ENCODE measurements at places on chromosomes 3 and 15.
A peak's percentile ranks its signal among the peaks of the same experiment; 100 is the strongest.

DNA sequence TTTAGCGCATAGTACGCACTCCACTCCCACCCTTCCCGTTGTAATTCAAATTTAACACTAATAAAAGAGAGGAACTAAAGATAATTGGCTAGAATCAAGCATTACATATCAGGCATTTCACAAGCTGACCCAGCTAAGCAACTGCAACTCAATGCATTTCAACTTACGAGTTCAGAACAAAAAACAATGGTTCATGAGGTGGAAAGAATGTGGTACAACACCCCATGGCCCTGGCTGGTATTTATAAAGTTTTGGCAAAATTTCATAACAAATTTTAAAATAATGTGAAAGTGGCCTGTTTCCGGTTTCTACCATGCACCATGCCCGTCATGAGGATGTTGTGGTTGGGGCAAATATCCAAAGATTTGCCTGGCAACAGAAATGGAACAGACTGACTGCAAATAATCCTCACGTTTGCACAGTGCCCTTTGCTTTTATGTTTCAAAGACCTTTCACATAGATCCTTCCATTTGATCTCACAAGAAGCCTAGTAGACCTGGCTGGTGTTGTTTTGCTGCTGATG, 455.3 kb upstream of the NR2F2 start:
- H3K27me3 ChIP-seq = no peaks in the 10 kb centered on the region
- H3K27ac ChIP-seq = no peak overlapping the region
- H3K36me3 ChIP-seq = no peaks in the 10 kb centered on the region
- peak overlapping the region; percentile 2 for H3K4me3 ChIP-seq
- peak; percentile 65 for DNase-seq

DNA sequence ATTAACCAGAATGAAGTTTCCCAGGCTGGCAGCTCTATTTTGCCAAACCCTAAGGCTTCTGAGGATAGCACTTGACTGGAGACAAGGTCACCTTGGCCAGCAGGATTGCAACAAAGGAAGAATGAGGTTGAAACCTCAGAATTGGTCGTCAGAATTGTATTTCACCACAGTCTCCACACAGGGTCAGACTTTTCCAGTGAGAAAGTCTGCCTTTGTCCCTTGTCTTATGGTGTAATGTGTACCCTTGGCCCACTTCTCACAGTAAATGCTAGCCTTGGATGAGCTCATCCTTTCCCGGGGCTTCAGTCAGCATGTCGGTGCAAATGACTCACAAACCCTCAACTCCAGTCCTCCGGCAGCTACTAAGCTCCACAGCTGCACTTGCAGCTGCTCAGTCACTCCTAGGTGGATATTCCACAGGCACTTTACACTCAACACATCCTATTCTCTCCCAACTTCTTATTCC, 19.7 kb downstream of the SSR3 start:
- H3K36me3 ChIP-seq = no peaks in the 10 kb centered on the region
- peak overlapping the region; percentile 17 for H3K27ac ChIP-seq
- no peaks in the 10 kb centered on the region for H3K27me3 ChIP-seq
- DNase-seq = peak; percentile 71
- peaks cover 2% of the 10 kb centered on the region for H3K4me1 ChIP-seq

DNA sequence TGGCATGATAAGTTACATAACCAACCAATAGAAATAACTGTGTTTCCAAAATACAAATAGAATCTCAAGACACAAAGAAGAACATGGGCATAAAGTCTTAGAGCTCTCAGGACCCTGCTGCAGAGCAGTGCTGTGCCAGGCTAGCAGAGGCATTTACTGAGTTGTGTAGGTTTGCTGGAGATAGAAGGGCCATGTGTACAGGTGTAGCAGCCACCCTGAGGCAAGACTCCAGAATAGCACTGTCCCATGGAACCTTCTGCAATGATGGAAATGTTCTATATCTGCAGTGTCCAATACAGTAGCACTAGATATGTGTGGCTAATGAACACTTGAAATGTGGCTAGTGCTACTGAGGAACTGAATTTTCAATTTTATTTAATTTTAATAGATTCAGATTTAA, 267.0 kb upstream of the UMPS start:
- H3K4me3 ChIP-seq = no peak overlapping the region
- no peaks in the 10 kb centered on the region for H3K4me1 ChIP-seq
- H3K36me3 ChIP-seq = no peaks in the 10 kb centered on the region
- no peaks in the 10 kb centered on the region for H3K27me3 ChIP-seq

- no peaks in the 10 kb centered on the region for H3K36me3 ChIP-seq
- H3K4me3 ChIP-seq = no peak overlapping the region
- H3K27me3 ChIP-seq = no peaks in the 10 kb centered on the region
Observed at GRCh38 chr3:146464005-146464595, 5.3 kb downstream of the PLSCR2 start.

- no peak overlapping the region for H3K27ac ChIP-seq
- H3K4me3 ChIP-seq = no peak overlapping the region
- no peaks in the 10 kb centered on the region for H3K36me3 ChIP-seq
- no peaks in the 10 kb centered on the region for H3K27me3 ChIP-seq
- DNase-seq = no peak
Observed at GRCh38 chr3:10518506-10519150, 13.2 kb upstream of the ATP2B2 start.

DNA sequence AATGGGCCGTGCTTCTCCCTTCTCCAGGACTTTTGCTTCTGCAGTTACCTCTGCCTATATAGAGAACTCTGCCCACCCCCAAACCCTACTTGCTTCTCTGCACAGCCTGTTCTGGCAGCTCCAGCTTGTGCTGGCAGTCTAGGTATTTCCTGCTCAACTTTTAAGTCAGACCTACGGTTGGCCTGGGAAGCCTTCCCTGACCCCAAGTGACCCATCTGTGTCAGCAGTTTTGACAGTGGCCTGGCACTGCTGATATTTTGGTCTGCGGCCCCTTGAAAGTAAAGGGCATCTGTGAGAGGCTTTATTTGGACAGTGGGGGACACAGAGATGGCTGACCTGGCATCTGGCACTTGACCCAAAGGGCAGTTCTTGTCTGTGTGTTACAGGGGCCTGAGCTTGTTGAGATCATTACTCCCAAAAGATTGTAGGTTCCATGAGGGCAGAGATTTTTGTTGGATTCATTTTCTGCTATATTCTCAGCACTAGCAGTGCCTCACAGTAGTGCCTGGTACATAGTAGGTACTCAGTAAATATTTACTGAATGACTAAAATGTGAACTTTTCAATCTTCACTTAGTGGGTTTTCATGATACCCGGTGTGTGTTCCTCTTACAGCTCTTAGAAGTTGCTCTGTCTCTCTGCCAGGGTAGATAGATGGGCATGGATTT, 55.2 kb upstream of the TRAK1 start:
- no peaks in the 10 kb centered on the region for H3K27me3 ChIP-seq
- H3K27ac ChIP-seq = no peak overlapping the region
- H3K4me1 ChIP-seq = peaks cover 21% of the 10 kb centered on the region
- no peak overlapping the region for H3K4me3 ChIP-seq
- H3K36me3 ChIP-seq = no peaks in the 10 kb centered on the region
- no peak for DNase-seq

DNA sequence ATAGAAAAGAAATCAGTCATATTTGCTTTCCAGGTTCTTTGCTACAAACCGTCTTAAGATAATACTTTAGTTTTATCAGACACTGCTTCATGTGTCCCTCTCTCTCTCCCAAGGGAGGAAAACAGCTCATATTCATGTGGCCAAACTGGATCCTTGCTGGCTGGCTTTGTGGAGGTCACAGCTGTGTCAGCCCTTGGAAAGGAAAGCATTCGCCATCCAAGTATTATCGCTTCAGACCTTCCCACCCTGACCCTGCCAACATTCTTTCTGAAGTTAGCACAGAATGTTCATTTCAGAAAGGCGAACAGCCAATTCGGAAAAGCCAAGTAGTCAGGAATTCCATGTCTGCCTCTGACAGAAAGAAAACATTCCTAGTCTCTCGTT, 213.6 kb downstream of the FEZF2 start:
- H3K4me1 ChIP-seq = peaks cover 25% of the 10 kb centered on the region
- peak; percentile 82 for DNase-seq
- H3K36me3 ChIP-seq = no peaks in the 10 kb centered on the region
- no peak overlapping the region for H3K4me3 ChIP-seq
- peak overlapping the region; percentile 60 for H3K27ac ChIP-seq

GRCh38 chr15:70266412-70267121, 168.8 kb upstream of the TLE3 start:
- H3K27me3 ChIP-seq = no peaks in the 10 kb centered on the region
- no peak overlapping the region for H3K27ac ChIP-seq
- H3K36me3 ChIP-seq = no peaks in the 10 kb centered on the region
- peak; percentile 86 for DNase-seq
- H3K4me1 ChIP-seq = peaks cover 16% of the 10 kb centered on the region
- H3K4me3 ChIP-seq = no peak overlapping the region

DNA sequence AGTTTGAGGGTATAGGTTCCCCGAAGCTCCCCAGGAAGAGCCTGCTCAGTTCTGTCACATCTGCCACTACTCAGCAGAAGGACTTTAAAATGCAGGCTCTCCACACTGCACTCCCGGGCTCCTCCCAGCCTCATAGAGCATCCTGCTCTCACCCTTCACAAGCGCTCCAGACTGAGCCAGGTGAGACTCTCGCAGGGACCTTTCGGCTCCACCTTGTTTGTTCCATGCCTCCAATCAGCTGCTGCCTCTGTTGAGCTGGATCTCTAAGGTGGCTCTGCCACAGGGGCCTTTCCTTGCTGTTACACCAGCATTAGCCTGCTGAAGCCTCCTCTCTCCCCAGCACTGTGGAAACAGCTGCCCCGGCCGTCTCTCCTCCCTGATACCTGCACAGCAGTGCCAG, 56.1 kb downstream of the SLCO3A1 start:
- no peak overlapping the region for H3K4me3 ChIP-seq
- peaks cover 2% of the 10 kb centered on the region for H3K4me1 ChIP-seq
- no peak for DNase-seq
- H3K27me3 ChIP-seq = no peaks in the 10 kb centered on the region
- no peaks in the 10 kb centered on the region for H3K36me3 ChIP-seq

GRCh38 chr3:62667714-62668113, 207.5 kb downstream of the CADPS start:
- DNase-seq = no peak
- H3K36me3 ChIP-seq = no peaks in the 10 kb centered on the region
- H3K4me1 ChIP-seq = peaks cover 2% of the 10 kb centered on the region
- no peak overlapping the region for H3K27ac ChIP-seq

GRCh38 chr3:177356952-177357351, 159.7 kb upstream of the TBL1XR1 start:
- H3K27ac ChIP-seq = no peak overlapping the region
- H3K4me3 ChIP-seq = no peak overlapping the region
- no peak for DNase-seq
- no peaks in the 10 kb centered on the region for H3K36me3 ChIP-seq

DNA sequence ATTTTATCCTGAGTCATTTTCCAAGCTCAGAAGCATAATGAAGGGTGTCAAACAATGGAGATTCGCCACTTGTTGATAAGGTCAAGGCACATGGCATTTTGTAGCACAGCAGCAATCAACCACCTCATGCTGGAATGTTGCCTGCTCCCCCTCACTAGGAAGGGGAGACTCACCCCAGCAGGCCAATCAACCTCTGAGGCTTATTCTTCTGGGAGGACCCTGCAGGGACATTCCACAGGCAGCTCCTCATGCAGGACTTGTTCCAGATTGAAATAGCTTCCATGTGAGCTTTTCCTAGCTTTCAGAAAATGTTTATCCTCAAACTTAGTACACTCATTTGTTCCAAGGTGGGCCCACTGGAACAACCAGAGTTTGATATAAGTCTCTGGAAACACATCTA, 77.6 kb downstream of the SSR3 start:
- no peak for DNase-seq
- no peaks in the 10 kb centered on the region for H3K4me1 ChIP-seq
- no peak overlapping the region for H3K4me3 ChIP-seq
- no peaks in the 10 kb centered on the region for H3K27me3 ChIP-seq
- no peak overlapping the region for H3K27ac ChIP-seq

- no peaks in the 10 kb centered on the region for H3K27me3 ChIP-seq
- no peaks in the 10 kb centered on the region for H3K36me3 ChIP-seq
- no peak overlapping the region for H3K27ac ChIP-seq
- H3K4me3 ChIP-seq = no peak overlapping the region
- no peaks in the 10 kb centered on the region for H3K4me1 ChIP-seq
- DNase-seq = no peak
Observed at GRCh38 chr3:148840451-148840850, 12.8 kb downstream of the CPB1 start.

- no peaks in the 10 kb centered on the region for H3K27me3 ChIP-seq
- peaks cover 3% of the 10 kb centered on the region for H3K4me1 ChIP-seq
- no peak overlapping the region for H3K27ac ChIP-seq
- H3K36me3 ChIP-seq = no peaks in the 10 kb centered on the region
Observed at GRCh38 chr3:27589795-27590194, 105.6 kb upstream of the SLC4A7 start.

DNA sequence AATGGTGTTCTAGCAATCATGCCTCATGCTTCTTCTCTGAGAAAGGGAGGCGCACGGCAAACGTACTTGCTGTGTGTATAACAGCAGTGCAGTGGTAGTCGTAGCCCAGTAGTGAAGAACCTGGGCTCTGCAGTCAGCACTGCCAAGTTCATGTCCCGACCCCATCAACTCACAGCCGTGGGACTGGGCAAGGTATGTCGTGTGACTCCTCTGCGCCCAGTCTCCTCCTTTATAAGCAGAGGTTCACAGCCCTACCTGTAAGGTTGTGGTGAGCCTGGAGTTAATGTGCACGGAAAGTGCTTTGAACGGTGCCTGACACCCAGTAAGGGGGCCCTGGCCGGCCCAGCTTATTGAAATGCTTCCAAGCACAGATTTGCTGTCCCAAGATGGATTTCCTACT, 26.6 kb downstream of the EHD4 start:
- no peaks in the 10 kb centered on the region for H3K27me3 ChIP-seq
- H3K4me3 ChIP-seq = no peak overlapping the region
- H3K4me1 ChIP-seq = peaks cover 14% of the 10 kb centered on the region
- DNase-seq = no peak

- no peak overlapping the region for H3K27ac ChIP-seq
- no peak for DNase-seq
- no peaks in the 10 kb centered on the region for H3K27me3 ChIP-seq
- no peaks in the 10 kb centered on the region for H3K36me3 ChIP-seq
- no peak overlapping the region for H3K4me3 ChIP-seq
Observed at GRCh38 chr3:135560847-135561246, 404.7 kb upstream of the PPP2R3A start.

- no peaks in the 10 kb centered on the region for H3K36me3 ChIP-seq
- no peaks in the 10 kb centered on the region for H3K27me3 ChIP-seq
- H3K4me3 ChIP-seq = no peak overlapping the region
- H3K27ac ChIP-seq = no peak overlapping the region
- DNase-seq = no peak
Observed at GRCh38 chr3:46912986-46913385, 35.5 kb downstream of the PTH1R start.

DNA sequence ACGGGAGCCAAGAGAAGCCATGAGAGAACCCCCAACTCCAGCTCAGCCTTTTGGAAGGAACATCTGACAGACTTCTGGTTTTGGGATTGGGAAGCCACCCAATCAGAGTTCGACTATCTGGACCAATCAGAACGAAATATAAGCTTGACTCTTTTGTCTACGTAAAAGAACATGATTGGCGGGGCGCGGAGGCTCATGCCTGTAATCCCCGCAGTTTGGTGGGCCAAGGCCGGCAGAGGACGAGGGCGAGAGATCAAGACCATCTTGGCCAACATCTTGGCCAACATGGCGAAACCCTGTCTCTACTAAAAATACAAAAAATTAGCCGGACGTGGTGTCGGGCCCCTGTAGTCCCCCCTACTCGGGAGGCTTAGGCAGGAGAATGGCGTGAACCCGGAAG, 380.3 kb downstream of the TBL1XR1 start:
- H3K27ac ChIP-seq = no peak overlapping the region
- H3K4me3 ChIP-seq = no peak overlapping the region
- H3K27me3 ChIP-seq = no peaks in the 10 kb centered on the region
- H3K4me1 ChIP-seq = no peaks in the 10 kb centered on the region
- no peaks in the 10 kb centered on the region for H3K36me3 ChIP-seq
